Skeletal muscle cell (primary cell): ENCODE measurements at places on chromosomes 4 and X.
A peak's percentile ranks its signal among the peaks of the same experiment; 100 is the strongest.

GRCh38 chr4:141560056-141560455, 76.3 kb upstream of the IL15 start:
- DNase-seq, result peak; percentile 29

- DNase-seq, result no peak
These were observed 15.2 kb downstream of the GUCY1A1 start for GRCh38 chr4:155681886-155682285.

- no peak for DNase-seq
These were observed 66.9 kb upstream of the CAPN6 start for GRCh38 chrX:111337067-111337637.

GRCh38 chrX:69493766-69494165, 10.4 kb upstream of the NALF2 start:
- DNase-seq, result no peak

DNA sequence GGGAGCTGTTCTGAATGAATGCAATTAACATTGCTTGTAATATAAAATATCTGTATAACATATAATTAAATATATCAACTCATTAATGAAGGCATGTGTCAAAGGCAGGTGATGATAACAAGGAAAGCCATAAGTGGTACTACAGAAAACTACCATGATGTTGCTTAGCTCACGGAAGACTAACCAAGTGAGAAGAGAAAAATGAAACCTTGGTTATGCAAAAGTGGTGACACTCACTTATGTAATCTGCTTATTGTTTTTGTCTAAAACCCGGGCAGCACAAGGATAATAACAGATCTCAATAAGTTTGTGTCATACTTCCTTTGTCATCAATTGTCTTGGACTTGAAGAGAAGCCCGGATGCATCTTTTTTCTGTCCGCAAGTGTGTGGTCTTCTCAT, 156.4 kb downstream of the HS6ST2 start:
- DNase-seq, result no peak

- peak; percentile 85 for DNase-seq
These were observed 46.4 kb downstream of the PRPS1 start for GRCh38 chrX:107674480-107675364.

DNA sequence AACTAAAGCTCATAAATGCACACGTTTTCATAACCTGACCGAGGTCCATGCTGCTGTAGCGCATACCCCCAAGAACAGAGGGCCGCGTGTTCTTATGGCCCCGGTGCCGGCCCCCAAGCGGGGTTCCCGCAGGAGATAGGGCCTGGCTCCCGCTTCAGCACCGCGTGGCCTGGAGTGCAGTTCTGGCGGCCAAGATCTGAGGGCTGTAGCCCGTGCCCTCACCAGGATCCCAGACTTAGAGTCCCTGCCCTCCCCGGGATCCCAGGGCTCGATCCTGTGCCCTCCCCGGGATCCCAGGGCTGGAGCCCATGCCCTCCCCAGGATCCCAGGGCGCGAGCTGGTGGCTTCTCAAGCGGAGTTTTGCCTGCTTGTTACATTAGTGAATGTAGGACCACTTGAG, 1.0 kb upstream of the GRPEL1 start:
- DNase-seq, result no peak

DNA sequence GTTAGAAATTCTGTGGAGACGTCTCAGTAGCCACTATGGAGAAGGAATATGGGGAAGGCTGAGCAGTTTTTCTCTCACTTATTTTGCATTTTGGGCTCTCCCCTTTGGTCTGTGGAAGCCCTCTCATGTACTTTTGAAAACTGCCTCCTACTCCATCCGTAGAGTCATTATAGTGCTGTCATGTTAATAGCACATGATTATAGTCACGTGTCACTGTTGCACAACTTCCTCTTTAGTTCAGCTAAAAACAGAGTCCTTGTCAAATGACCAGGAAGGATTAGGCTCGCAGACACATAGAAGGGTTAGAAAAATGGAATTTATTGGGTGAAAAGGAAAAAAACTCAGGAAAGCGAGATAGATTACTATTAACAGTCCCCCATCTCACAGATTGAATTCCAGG, 258.2 kb upstream of the CXorf51A start:
- DNase-seq, result no peak

GRCh38 chr4:105556206-105556605, 3.8 kb downstream of the ARHGEF38 start:
- no peak for DNase-seq

DNA sequence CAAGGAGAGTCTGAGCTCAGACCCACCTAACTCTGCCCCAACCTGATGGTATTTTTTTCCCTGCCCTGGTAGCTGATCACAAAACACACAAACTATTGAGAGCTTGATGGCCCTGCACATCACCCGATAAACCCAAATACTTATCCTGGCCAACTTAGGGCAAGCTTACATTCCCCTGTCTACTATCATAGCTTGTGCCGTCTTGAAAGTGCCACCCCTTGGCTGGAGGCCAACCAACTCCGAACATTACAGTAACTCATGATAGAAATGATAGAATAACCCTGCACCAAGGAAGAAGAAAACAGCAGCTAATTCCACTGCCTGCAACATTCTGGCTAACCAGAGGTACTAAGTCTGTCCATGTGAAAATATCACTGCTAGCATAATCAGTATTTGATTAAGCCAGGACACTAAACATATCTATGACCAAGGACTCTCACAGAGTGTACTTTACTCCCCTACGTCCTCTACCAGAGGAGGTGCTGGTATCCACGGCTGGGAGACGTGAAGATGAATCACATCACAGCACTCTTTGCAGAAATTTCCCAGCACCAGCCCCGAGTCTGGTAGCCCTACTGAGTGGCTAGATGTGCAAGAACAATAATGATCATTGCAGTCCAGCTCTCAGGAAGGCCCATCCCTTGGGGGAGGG, 8.9 kb downstream of the STBD1 start:
- no peak for DNase-seq

DNA sequence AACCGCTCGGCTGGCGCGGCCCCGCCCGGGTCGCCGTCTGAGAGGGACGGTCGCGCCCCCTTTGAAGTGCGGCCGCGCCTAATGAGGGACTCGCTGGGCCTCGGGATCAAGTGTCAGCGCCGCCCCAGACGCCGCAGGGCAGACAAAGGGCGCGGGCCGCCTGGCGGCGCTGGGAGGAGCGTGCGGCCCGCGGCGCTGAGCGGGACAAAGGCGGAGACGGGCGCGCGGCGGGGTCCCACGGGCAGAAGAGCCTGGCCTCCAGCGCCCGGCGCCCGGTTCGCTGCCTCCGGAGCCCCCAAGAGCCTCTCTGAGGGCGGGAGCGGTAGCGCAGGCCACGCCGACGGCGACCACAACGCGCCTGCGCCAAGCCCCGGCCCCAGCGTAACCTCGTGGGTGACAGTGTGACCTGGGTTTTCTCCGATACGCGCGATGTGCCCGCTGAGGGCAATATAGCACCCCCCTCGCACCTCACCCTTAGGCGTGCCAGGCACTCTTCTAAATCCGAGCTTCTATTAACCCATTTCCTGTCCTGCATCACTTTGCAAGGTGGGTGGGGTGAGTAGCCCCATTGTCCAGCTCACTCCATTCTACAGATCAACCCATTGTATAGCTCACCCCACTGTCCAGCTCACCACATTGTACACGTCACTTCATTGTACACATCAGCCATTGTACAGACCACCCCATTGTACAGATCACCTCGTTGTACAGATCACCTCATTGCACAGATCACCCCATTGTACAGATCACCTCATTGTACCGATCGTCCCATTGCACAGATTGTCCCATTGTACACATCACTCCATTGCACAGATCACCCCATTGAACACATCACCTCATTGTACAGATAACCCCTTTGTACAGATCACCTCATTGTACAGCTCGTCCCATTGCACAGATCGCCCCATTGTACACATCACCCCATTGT, 33.7 kb upstream of the STX18 start:
- no peak for DNase-seq

GRCh38 chr4:183986291-183986970, 81.3 kb downstream of the STOX2 start:
- no peak for DNase-seq

- DNase-seq, result no peak
These were observed 588.5 kb downstream of the TRIML1 start for GRCh38 chr4:188727746-188728145.

GRCh38 chrX:30349946-30350345, 40.8 kb upstream of the NR0B1 start:
- DNase-seq, result no peak

DNA sequence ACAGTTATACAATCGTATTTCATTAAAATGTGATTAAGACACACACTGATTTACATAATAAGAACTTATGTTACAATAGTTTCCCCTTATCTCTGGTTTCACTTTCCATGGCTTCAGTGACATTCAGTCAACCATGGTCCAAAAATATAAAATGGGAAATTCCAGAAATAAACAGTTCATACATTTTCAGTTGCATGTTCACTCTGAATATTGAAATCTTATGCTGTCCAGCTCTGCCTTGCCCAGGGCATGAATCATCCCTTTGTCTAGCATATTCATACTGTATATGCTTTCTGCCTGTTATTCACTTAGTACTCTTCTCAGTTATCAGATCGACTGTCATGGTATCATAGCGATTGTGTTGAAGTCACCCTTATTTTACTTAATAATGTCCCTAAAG, 173.8 kb upstream of the DCAF12L2 start:
- no peak for DNase-seq

- DNase-seq, result no peak
These were observed 92.3 kb upstream of the DCLK2 start for GRCh38 chr4:149985981-149986380.

DNA sequence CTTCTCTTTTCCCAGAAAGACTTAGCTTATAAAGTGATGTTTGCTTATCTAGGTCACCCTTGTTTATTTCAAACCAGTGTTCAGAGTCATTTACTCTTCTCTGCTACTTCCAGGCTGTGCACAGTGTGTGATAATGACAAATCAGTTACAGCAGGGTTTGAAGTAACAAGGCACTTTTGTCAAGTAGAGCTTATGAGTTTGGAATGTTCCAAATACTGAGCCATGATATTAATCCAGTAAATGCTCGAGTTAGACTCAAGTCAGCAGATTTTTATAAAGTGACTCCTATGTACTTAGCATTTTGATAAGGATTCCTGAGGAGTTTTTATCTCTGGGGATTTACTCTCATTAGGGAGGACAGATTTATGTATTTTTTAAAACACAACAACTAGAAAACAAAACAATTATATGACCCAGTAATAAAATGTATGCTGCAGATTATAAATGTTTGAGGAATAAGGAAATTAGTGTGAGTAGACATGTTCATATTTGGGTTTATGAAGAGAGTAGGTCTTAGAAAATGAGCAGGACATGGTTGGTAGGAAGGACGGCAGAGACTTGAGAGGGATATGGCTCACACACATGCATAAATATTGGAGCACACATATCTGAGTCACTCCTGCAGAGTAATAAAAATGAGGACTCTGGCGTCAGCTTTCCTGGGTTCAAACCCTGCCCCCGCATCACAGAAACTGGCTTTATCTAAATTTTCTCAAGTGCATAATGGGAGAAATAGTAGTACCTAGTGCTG, 271.2 kb downstream of the FBXO8 start:
- no peak for DNase-seq

- DNase-seq, result no peak
These were observed 46.2 kb upstream of the MID1IP1 start for GRCh38 chrX:38754818-38755718.

- no peak for DNase-seq
These were observed 50.2 kb downstream of the ZNF827 start for GRCh38 chr4:145888393-145888792.

DNA sequence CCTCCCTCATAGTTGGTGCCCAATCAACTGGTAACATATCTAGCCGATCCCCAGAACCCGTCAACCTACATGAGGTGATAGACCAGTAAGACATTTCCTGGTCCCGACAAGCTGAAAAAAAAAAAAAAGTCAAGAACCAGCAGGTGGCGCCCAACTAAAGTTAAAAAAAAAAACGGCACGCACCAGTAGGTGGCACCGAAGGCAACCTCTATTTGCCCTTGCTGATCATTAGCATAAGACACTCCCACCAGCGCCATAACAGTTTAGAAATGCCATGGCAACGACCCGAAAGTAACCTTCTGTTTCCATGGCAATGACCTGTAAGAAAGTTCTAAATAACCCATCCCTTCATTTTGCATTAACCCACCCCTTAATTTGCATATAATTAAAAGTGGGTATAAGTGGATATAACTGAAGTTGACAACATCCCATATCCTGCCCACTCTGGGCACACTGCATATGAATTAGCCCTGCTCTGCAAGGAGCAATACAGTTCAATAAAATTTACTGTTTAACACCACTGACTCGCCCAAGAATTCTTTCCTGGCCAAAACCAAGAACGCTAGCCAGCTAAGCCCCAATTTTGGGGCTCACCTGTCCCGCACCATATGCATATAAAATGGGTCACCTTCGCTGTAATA, 83.9 kb upstream of the SPANXB1 start:
- DNase-seq, result peak; percentile 25

DNA sequence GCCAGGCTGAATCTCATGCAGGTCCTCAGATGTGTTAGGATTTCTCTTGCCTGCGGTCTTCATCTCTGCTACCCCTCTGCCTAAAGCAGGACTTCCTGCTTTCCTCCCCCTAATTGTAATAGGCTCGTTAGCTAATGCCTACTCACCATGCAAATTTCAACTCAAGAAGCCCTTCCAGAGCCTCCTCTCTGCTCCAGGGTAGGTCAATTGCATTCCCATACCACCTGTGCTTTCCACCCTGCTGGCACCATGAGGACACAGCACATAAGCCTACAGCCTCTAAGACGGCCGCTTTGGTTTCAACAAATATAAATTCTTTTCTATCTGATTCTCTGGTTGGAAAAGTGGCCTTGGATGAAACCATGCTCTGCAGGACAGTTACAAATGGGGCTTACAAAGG, 93.9 kb downstream of the QDPR start:
- no peak for DNase-seq

DNA sequence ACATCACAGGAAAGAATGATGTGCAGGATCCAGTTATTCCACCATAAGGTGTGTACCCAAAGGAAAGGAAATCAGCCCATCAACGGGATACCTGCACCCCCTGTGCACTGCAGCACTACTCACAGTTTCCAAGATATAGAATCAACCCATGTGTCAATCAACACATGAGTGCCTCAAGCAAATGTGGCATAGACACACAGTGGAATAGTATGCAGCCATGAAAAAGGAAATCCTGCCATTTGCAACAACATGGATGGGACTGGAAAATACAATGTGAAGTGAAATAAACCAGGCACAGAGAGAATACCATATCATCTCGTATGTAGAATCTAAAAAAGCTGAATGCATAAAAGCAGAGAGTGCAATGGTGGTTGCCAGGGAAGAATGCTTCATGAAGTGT, 53.3 kb downstream of the DHRSX start:
- no peak for DNase-seq
